ENCODE measurements at places on chromosomes 6 and 20.

- DNase-seq: no peak
Measured at GRCh38 chr6:122347280-122347679, 52.2 kb upstream of the HSF2 start.

DNA sequence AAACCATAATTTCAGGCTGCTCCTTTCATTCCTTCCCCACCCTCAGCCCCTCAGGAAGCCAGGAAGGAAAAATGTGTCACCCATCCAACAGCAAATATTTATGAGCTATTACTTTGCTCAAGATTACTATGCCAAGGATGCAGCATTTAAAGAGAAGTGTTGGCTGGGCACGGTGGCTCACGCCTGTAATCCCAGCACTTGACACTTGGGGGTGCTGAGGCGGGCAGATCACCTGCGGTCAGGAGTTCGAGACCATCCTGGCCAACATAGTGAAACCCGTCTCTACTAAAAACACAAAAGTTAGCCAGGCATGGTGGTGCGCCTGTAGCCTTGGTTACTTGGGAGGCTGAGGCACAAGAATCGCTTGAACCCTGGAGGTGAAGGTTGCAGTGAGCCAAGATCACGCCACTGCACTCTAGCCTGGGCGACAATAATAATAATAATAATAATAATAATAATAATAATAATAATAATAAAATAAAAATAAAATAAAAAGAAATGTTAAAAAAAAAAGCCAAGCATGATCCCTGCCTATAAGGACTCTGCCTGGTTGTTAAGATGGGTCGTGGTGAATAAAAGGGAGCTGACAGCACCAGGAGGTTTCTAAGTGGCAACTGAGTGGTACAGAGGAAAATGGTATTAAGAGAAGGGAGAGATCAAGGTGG, 20.5 kb upstream of the TIAM2 start:
- no peak for DNase-seq

GRCh38 chr6:162785632-162786242, 58.0 kb downstream of the PACRG start:
- no peak for DNase-seq

DNA sequence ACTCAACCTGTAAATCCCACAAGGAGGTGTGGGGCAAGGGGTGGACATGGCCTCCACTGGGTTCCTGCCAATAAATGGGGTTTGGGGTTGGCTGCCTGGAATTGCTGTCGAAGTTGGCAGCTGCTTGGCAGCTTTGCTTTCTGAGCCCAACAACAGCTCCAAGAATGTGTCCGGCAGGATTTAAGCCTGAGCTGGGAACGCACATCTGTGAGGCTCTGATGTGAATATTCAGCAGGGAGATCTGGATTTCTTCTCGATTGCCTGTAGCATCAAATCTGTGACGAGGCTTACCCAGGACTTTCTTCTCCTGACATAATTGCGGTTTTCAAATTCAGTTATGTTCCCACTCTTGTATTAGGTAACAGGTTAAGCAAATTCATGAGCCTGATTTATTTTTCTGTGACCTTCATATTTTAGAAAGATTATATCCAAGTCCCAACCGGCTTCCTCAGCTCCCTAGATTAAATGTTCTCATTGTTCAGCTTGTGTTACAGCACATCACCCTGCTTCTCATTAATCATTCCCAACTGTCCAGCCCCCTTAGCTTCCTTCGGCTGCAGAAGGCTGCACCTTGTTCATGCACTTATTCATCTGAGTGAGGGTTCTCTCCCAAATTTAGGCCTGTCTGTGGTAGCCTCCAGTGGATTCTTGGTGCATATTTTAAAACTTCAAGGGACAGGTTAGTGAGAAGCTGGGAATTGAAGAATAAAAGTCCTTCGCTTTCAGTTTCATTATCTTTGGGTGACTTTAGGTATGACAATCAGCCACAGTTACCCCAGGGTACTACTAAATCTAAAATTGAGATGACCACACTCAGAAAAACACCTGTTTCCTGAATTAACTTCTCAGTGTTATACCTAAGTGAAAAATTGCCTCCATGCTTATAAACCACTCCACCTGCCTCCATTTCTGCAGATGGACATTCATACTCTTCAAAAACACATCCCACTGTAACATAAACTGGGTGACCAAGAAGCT, 310.0 kb downstream of the ESR1 start:
- no peak for DNase-seq

All from activated CD8-positive, alpha-beta memory T cell treated with anti-CD3 and anti-CD28 coated beads for 1 hour (primary cell).